ENCODE measurements at places on chromosomes 12 and 14.

DNA sequence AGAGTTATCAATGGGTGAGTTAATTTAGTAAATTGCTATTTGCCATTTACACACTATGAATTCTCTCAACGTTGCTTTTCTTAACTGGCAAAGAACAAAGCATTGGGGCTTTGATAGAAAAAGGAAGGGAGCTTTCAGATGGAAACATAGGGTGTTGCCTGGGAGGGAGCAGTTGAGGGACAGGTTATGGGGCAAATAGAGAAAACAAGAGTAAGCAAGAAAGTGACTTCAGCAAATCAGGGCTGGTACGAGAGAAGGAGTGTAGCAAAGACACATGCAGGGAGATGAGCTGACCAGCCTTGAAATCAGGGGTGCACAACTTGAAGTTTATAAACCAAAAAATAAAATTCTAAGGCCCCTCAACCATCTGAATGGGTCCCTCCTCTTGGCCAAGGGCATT is 15.7 kb downstream of the ESR2 start:
- DNase-seq, result no peak

GRCh38 chr12:27523305-27523641 is 733 bp upstream of the PPFIBP1 start:
- no peak for DNase-seq

- DNase-seq, result no peak
These were observed 2.0 kb downstream of the ZCRB1 start for GRCh38 chr12:42323856-42324255.

- DNase-seq, result no peak
These were observed 13.8 kb downstream of the TMED10 start for GRCh38 chr14:75162631-75163030.

GRCh38 chr12:132150780-132151144 is 6.5 kb downstream of the NOC4L start:
- DNase-seq, result no peak

DNA sequence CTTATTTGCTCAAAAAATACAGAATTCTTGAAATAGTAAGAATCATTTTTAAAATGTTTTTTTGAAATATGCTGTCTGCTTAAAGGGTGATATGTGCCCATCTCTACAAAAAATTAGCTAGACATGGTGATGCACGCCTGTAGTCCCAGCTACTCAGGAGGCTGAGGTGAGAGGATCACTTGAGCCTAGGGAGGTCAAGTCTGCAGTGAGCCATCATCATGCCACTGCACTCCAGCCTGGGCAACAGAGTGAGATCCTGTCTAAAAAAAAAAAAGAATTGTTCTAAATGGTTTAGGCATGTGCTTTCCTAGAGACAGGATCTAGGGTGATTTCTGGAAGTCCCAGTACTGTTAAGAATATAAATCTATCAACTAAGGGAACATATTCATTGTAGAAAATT is 75.6 kb upstream of the HECTD1 start:
- no peak for DNase-seq

DNA sequence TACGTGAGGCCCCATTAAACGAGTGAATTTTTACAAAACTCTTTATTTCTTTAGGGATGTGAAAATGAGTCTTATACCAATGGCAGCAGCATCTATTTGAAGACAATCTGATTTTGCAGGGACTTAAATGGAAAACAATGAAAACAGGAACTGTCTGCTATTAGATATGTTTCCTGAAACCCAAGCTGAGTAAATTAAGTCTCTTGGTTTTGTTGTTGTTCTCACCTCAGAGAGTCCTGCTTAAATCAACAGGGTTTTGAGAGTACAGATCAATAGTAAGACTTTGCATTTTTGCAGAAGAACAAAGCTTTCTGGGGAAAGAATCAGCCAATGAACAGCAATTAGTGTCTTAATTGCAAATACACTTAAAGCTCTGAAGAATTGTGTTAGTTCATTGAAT is 39.1 kb upstream of the LGR5 start:
- DNase-seq, result no peak

All from naive B cell (primary cell).